ENCODE measurements at places on chromosomes 3 and 15. TPM values are rescaled to one million over a fixed set of nuclear protein-coding genes. Genes with fewer than 3 reads are reported as not detected.

RIOX2 gene
- total RNA-seq, result 25.5 TPM

PLA2G4B gene
- 1.5 TPM for total RNA-seq

ENTPD3 gene
- 0.14 TPM for total RNA-seq

DPPA2 gene
- total RNA-seq, result not detected

SLC6A1 gene
- 0.05 TPM for total RNA-seq

BFSP2 gene
- total RNA-seq, result not detected

All from smooth muscle cell of the umbilical artery (primary cell).